BE2C (cell line): ENCODE measurements at places on chromosomes 5 and 9.

GRCh38 chr5:31479706-31480105, 52.2 kb downstream of the DROSHA start:
- DNase-seq: no peak

GRCh38 chr5:96327722-96328121, 105.3 kb downstream of the PCSK1 start:
- DNase-seq: peak; percentile 24

DNA sequence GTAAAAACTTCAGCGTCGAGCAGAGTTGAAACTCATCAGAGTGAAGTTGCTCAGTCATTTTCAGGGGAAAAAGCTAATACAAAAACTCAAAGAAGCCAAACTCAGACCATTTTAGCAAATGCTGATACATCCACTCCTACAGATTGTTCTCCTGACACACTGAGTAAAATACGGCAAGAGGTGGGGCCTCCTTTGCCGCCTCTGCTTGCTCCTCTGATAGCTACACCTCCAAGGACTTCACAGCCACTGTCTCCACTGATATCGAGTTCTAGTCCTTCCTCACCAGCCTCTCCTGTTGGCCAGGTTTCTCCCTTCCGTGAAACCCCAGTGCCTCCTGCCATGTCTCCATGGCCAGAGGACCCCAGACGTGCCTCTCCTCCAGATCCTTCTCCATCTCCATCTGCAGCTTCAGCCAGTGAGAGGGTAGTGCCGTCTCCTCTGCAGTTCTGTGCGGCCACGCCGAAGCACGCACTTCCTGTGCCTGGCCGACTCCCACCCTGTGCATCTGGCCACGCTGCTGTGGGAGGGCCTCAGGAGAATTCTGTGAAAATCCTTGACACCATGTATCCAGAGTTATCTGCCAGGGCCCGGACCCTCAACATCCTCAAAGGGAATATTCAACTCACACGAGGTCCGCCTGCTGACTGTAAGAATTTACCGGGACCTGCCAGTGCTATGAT, 41.7 kb downstream of the ICE1 start:
- DNase-seq: no peak

GRCh38 chr5:54905942-54906537, 79.4 kb downstream of the ESM1 start:
- DNase-seq: peak; percentile 47

DNA sequence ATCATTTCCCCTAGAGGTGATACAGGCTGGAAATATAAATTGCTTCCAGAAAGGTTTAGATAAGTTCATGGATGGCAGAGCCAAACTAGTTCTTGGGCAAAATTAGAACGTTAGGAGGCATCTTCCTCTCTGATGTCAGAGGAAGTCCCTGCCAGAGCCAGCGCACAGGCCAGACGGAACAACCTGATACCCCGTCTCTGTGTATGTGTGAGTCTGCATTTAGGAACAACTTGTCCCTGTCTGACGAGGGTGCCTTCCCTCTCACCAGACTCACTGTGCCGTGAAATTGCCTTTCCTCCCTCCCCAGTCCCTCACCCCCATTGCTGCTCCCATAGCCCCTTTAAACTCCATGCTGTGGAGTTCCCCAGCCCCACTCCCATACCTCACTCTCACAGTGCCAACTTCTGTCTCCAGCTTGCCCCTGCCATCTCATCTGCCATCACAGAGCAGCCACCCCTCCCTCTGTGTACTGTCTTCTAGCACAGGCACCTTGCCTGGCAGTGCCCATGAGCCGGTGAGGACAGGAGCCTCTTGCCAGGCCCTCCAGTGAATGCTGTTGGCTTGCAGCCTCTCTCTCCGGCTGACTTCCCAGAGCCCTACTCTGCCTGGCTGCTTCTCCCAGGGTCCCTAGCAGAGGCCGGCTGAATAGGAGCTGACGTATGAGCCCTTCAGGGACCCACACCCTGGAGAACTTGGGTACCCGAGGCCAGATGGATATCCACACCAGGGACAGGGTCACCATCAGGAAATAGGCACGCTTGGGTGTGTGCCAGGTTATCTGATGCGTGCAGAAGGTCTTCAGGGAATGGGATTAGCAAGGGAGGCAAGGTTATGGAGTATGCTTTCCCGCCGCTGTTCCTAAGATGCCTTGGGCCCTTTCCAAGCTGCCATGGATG, 26.7 kb downstream of the UNC5A start:
- peak; percentile 79 for DNase-seq

GRCh38 chr9:27165670-27166069, 56.6 kb downstream of the TEK start:
- DNase-seq: no peak

DNA sequence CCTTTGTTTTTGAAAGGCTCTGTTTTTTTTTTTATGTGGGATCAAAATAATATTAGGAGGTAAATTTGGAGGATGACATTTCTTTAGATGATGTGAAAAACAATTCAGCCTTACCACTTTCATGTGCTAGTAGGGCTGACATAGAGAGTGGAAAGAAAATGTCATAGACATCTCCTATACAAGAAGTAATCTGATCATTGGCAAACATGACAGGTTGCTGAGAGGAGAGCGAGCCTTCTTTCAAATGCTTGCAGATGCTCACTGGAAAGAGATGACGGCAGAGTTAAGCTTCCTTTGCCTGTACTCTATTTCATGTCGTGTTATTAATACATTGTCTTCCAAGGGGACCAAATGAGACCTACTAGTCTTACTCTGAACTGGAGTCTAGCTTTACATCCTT, 160.1 kb upstream of the DAP start:
- no peak for DNase-seq

- DNase-seq: no peak
Measured at GRCh38 chr9:77438653-77439052, 209.5 kb downstream of the GNA14 start.

DNA sequence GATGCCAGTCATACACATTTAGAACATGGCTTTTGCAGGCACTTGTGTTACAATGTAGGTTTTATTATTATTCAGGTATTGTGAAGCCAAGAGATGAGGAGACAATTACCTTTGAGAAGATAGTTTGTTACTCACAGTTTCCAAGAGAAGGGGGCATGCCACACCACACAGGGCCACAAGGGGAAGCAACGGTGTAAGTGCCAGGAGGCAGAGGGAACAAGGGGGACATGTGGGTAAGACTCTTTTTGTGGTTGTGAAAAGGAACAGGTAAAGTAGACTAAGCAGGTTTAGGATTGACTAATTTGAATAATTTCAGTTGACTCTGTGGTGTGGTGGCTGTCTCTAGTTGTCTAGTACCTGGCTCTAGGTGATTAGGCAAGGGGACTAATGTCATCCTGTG, 191.2 kb downstream of the TRPM6 start:
- no peak for DNase-seq

GRCh38 chr5:76610196-76610595, 13.0 kb downstream of the F2RL2 start:
- DNase-seq: no peak

- no peak for DNase-seq
Measured at GRCh38 chr5:132256086-132256782, 1.3 kb upstream of the PDLIM4 start.

GRCh38 chr5:110099572-110099971, 409.8 kb downstream of the MAN2A1 start:
- no peak for DNase-seq

DNA sequence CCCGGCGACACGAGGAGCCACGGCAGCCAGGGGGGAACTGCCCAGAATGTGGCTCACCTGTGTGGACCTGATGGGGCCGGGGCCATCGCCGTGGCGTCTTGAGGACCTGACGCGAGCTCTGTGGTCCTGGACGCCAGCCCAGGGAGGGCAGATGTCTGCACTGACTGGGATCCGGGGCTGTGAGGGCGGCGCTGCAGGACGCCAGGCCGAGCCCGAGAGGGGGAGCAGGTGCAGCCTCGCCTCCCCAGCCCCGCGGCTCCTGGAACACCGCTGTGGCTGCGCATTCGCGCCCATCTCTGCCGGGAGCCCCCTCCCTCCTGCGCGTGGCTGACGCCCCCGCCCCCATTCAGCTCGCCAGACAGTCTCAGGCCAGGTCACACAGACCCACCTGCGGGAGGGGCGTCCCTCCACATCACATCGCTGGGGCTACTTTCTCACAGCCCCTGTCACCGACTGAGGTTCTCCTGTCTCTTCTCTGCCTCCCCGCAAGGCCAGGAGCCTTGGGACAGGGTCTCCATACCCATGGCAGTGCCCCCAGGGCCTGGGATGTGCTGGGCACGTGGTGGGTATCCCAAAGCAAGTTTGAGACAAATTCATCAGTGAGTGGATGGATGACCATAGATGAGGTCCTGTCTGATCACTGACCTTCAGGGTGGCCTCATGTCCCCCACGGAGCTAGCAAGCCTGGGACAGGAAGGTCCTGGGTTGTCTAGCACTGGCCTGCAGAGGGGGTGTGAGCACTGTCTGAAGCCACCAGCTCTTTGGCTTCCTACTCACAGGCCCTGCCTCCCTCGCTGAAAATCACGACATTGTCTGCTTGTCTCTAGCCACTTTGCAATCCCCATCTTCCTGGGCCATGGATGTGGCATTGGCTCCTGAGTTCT, 47.3 kb downstream of the RASGEF1C start:
- DNase-seq: no peak

- no peak for DNase-seq
Measured at GRCh38 chr9:116160676-116161571, 7.3 kb downstream of the PAPPA start.

- DNase-seq: no peak
Measured at GRCh38 chr9:3865141-3865772, 339.5 kb upstream of the RFX3 start.

GRCh38 chr9:83473488-83473971, 64.7 kb downstream of the FRMD3 start:
- DNase-seq: no peak

DNA sequence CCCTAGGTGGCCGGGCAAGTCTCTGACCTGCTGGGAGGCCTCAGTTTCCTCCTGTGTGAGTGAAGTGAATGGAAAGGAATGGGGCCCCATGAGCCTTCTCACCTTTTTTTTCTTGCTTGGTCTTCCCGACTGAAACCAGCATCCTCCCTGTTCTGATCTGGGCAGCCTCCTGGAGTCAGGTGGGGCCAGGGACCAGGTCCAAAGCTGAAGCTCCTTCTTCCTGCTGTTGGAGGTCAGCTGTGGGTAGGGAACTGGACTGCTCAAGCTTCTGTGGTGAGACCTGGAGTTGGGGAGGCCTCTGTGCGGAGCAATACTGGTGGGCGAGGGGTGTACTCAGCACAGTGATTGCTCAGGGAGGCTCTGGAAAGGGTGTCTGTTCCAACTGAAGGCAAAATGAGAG, 99.7 kb downstream of the PCSK1 start:
- no peak for DNase-seq
